ENCODE measurements at places on chromosomes 3 and 15.

DNA sequence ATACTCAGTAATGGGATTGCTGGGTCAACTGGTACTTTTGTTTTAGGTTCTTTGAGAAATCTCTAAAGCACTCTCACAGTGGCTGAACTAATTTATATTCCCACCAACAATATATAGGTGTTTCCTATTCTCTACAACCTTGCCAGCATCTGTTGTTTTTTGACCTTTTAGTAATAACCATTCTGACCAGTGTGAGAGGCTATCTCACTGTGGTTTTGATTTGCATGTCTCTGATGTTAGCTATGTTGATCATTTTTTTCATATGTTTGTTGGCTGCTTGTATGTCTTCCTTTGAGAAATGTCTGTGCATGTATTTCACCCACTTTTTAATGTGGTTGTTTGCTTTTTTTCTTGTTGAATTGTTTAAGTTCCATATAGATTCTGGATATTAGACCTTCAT lies 98.2 kb upstream of the DCBLD2 start:
- DNase-seq, result no peak

DNA sequence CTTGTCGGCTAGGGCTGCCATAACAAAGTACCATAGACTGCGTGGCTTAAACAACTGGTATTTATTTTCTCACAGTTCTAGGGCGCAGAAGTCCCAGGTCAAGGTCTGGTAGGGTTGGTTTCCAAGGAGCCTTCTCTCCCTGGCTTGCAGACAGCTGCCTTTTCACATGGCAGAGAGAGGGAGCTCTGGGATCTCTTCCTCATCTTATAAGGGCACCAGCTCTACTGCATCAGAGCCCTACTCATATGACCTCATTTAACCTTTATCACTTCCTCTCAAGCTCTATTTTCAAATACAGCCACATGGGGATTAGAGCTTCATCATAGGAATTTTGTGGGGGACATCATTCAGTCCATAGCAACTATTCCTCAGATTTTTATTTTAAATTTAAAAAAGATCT lies 17.6 kb upstream of the PAQR9 start:
- no peak for DNase-seq

GRCh38 chr3:10007126-10007782 lies 19.0 kb upstream of the FANCD2 start:
- DNase-seq, result no peak

GRCh38 chr3:149340310-149340933 lies 7.0 kb upstream of the TM4SF18 start:
- DNase-seq, result peak; percentile 57

DNA sequence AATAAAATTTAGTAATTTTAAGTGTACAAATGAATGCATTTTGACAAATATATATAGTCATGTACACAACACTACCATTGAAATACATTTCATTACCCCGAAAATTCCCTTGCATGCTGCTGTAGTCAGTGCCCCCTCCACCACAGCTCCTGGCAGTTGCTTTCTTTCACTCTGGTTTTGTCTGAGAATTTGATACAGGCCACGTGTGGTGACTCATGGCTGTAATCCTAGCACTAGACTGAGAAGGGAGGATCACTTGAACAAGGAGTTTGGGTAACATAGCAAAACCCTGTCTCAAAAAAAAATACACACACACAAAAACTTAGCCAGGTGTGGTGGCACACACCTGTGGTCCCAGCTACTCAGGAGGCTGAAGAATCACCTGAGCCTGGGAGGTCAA lies 65.4 kb downstream of the TFRC start:
- no peak for DNase-seq

GRCh38 chr15:67807836-67808235 lies 17.5 kb upstream of the SKOR1 start:
- no peak for DNase-seq

DNA sequence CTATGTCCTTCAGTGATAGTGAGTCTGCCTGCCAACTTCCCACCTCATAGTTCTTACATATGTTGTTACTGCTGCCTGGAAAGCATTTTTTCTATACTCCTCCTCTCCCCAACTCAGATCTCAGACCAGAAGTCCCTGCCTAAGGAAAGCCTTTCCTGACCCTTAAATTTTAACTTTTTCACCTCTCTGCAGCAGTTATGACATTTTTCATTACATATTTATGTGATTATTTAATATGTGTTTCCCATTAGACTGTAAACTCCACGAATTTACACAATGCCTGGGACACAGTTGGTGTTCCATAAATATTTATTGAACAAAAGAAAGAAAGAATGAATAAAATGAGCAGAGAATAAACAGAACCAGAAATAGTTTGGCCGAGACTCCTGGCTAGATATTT lies 125.5 kb downstream of the MITF start:
- no peak for DNase-seq

GRCh38 chr3:56845505-56845904 lies 43.8 kb upstream of the ARHGEF3 start:
- DNase-seq, result no peak

DNA sequence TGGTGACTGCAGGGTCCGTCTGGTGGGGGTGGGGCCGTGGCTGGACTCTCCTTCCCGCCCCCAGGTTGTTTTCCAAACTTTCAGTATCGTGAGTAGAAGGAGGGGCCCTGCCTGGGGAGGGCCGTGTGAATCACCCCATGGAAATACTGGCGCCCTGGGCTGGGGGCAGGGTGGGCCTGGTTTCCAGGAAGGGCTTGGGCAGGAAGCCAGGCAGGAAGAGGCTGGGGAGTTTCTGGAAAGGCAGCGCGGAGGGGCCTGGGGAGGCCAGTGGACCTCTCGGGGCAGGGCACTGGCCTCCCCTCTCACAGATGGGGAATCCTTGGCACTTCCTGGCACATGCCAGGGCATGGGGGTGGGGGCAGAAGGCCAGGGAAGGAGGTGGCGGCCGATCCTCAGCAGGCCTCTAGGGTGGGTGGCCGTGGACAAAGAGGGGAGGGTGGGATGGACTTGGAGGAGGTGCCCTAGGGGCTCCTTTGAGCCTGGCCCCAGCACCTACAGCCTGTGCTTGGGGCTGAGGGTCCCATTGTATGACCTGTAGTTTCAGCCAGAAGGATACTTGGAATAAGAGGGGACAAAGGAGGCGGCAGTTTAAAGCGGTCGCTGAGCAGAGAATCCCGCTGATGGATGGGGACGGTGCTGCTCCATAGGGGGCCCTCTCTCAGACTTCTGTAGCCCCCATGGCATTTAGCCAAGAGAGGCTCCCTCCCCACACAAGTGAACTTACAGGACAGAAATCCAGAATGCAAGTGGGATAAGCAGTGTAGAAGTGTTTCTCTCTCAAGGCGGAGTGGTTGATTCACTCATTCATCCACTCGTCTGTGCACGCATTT lies 56.5 kb upstream of the GATA2 start:
- no peak for DNase-seq

DNA sequence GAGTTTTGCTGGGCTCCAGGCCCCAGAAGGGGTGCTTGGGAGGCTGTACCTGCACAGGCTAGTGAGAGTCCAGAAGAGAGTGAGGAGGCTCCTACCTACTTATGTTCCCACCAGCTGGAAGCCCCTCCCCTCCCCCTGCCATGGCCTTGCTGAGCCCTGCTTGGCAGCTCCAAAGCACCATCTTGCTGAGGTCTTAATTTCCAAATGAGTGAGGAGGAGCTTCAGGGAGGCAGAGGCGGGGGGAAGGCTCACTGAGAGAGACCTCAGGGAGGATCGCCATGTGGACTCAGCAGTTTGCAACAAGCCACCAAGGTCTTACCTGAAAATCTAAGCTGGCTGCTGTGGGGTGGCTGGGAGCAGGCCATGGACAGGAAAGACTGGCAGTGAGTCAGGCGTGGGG lies 8.7 kb upstream of the CACNA2D2 start:
- no peak for DNase-seq

DNA sequence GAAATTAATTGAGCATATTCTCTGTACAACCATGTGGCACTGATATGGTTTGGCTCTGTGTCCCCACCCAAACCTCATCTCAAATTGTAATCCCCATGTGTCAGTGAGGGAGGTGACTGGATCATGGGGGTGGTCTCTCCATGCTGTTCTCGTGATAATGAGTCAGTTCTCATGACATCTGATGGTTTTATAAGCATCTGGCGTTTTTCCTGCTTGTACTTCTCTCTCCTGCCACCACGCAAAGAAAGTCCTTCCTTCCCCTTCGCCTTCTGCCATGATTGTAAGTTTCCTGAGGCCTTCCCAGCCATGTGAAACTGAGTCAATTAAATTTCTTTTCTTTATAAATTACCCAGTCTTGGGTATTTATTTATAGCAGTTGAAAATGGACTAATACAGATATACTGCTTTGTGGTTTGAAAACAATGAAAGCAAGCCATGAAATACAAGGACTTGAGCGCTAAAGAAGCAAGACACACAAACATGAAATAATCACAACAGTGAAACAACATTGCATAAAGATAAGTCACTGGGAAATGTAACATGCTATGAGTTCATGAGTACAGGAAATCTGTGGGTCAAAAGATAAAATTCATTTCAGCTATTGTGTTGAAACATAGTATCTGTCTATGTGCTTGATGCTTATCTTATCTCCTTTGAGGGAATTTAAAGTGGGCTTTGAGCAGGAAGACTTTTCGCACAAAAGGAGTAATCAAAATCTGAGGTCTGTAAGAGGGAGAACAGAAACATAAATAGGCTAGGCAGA lies 288.7 kb downstream of the GBE1 start:
- DNase-seq, result no peak

GRCh38 chr15:75578173-75578947 lies 755 bp downstream of the PTPN9 start:
- DNase-seq, result no peak

DNA sequence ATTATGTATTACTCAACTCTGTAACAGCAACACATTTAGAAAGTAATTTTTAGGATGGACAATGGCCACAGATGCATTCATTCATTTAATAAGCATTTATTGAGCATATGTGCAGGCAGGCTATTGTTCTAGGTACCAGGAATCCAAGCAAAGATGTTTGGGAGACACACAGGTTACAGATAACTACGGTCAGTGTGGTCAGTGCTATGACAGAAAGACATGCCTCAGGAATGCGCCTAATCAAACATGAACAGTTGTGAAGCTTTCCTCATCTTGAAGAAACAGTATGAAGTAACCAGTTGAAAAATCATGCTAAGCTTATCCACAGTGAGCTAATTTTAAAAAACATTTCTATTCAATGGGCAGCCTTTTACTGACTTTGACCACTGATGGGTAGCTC lies 155.4 kb upstream of the CCDC54 start:
- DNase-seq, result no peak

GRCh38 chr3:110577854-110578253 lies 493.8 kb upstream of the NECTIN3 start:
- DNase-seq, result no peak
